ENCODE measurements at places on chromosomes 5 and 9. TPM values are rescaled to one million over a fixed set of nuclear protein-coding genes. Genes with fewer than 3 reads are reported as not detected.

The PCDHGA1 gene
- total RNA-seq, result 0.31 TPM

GRCh38 chr9:82495884-82496777 is 507.6 kb downstream of the SPATA31D1 start:
- H3K4me1 ChIP-seq, result no peaks in the 10 kb centered on the region
- no peaks in the 10 kb centered on the region for H3K36me3 ChIP-seq
- no peaks in the 10 kb centered on the region for H3K27me3 ChIP-seq
- DNase-seq, result no peak

GRCh38 chr5:31221001-31221400 is 27.5 kb downstream of the CDH6 start:
- H3K27ac ChIP-seq, result no peak overlapping the region
- DNase-seq, result peak; percentile 12
- H3K27me3 ChIP-seq, result no peaks in the 10 kb centered on the region
- peaks cover 13% of the 10 kb centered on the region for H3K4me1 ChIP-seq
- no peak overlapping the region for H3K4me3 ChIP-seq
- no peaks in the 10 kb centered on the region for H3K36me3 ChIP-seq

The HEMGN gene
- not detected for total RNA-seq

DNA sequence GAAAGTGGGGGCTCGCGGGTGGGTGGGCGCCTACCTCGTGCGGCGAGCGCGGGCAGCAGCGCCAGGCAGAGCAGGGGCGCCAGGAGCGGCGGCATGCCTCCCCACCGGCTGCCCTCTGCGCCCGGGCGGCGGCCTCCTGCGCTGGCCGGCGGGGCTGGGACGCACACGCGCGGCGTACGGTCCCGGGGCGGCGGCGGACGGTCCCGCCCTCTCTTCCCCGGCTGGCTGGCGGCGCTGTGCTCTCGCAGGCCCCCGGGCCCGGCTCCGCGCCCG is 220 bp downstream of the NOTCH1 start:
- peak overlapping the region; percentile 65 for H3K4me3 ChIP-seq
- DNase-seq, result no peak
- H3K27ac ChIP-seq, result no peak overlapping the region
- H3K36me3 ChIP-seq, result no peaks in the 10 kb centered on the region
- H3K4me1 ChIP-seq, result peaks cover 36% of the 10 kb centered on the region

- no peak overlapping the region for H3K4me3 ChIP-seq
- no peaks in the 10 kb centered on the region for H3K27me3 ChIP-seq
- H3K36me3 ChIP-seq, result no peaks in the 10 kb centered on the region
- H3K27ac ChIP-seq, result no peak overlapping the region
Measured at GRCh38 chr9:128085943-128086342, 17.9 kb downstream of the SLC25A25 start.

The KCNIP1 gene
- not detected for total RNA-seq

GRCh38 chr5:171841984-171842776 is 56.6 kb downstream of the SMIM23 start:
- no peak overlapping the region for H3K4me3 ChIP-seq
- no peak for DNase-seq
- no peaks in the 10 kb centered on the region for H3K36me3 ChIP-seq
- no peaks in the 10 kb centered on the region for H3K4me1 ChIP-seq
- no peak overlapping the region for H3K27ac ChIP-seq
- no peaks in the 10 kb centered on the region for H3K27me3 ChIP-seq

- no peaks in the 10 kb centered on the region for H3K36me3 ChIP-seq
- no peak overlapping the region for H3K27ac ChIP-seq
- peaks cover 57% of the 10 kb centered on the region for H3K4me1 ChIP-seq
- H3K27me3 ChIP-seq, result peaks cover 2% of the 10 kb centered on the region
Measured at GRCh38 chr9:134205672-134206310, 41.4 kb upstream of the RNU6ATAC start.

- H3K36me3 ChIP-seq, result no peaks in the 10 kb centered on the region
- DNase-seq, result no peak
- no peak overlapping the region for H3K4me3 ChIP-seq
- H3K27me3 ChIP-seq, result no peaks in the 10 kb centered on the region
- H3K27ac ChIP-seq, result no peak overlapping the region
- H3K4me1 ChIP-seq, result peaks cover 49% of the 10 kb centered on the region
Measured at GRCh38 chr5:149140197-149141002, 893 bp upstream of the ABLIM3 start.

The INSL4 gene
- not detected for total RNA-seq

The SUSD3 gene
- total RNA-seq, result 6.0 TPM

- peak overlapping the region; percentile 79 for H3K27ac ChIP-seq
- H3K36me3 ChIP-seq, result no peaks in the 10 kb centered on the region
- H3K4me1 ChIP-seq, result peaks cover 51% of the 10 kb centered on the region
- H3K27me3 ChIP-seq, result no peaks in the 10 kb centered on the region
- DNase-seq, result no peak
- H3K4me3 ChIP-seq, result peak overlapping the region; percentile 55
Measured at GRCh38 chr9:95773053-95773418, 102.5 kb upstream of the ERCC6L2 start.

The SLC36A3 gene
- not detected for total RNA-seq

DNA sequence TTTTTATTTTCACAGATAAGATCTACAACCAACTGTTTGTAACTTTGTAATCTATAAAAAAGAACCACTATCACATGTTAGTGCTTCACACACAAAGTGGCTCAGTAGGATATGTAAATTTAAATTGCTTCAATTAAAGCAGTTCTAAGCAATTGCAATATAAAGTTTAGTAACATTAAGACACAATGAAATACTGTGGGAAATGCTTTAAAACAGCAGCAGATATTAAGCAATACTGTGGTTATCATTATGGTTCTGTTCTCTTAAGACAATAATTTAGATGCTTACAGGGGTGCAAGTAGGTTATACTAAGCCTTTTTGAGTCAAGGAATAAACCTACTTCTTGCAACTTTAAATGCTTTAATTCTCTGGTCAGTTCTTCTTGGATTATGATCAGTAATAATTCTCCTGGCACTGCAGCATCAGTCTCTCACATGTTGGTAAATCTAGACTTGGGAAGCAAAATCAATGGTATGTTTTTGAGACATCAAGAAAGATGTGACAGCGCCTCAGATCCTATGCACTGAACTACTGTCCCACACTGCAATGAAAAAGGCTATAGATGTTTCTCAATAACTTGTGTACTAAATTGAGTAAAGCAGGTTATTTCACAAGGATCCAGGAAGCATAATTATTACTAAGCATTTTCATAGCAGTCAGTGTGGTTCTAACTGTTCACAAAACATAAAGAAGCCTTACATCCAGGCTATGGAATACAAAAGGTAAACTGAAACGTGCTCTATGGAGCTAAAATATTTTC is 338.7 kb upstream of the PDE4D start:
- peaks cover 5% of the 10 kb centered on the region for H3K4me1 ChIP-seq
- DNase-seq, result no peak
- no peaks in the 10 kb centered on the region for H3K27me3 ChIP-seq
- H3K27ac ChIP-seq, result no peak overlapping the region
- no peak overlapping the region for H3K4me3 ChIP-seq

GRCh38 chr5:7250611-7251010 is 145.3 kb upstream of the ADCY2 start:
- no peak overlapping the region for H3K27ac ChIP-seq
- no peak overlapping the region for H3K4me3 ChIP-seq
- H3K4me1 ChIP-seq, result no peaks in the 10 kb centered on the region
- DNase-seq, result no peak

DNA sequence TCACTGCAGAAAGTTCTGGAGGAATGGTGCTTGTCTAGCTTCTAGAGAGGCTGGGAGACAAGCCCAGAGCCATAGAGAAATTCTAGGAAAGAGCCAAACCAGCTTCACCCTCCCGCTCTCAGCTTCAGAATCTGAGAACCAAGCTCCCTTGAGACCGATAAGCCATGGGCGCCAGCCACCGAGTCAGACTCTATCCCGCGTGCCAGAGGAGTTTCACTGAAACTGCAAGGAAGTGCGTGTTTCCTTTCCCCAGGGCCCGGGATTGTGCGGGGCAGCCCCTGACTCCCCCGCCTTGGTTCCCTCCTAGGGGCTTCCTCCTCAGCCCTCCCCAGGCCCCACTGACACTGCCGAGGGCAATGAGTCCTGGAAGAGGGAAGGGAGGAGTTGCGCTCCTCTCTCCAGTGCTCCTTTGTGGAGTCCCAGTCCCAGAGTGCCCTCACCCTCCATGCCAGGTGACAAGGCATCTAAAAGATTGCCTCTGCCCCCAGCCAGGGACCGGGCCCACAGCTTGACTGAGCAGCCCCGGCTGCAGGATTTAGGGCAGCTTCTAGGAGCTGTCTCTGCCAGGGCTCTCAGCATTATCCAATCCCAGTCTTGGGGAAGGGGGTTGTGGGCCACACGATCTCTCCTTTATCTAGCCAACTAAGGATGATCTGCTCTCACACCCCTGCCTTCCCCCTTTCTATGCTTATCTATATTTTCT is 18.4 kb upstream of the TCF7 start:
- no peak overlapping the region for H3K27ac ChIP-seq
- peaks cover 95% of the 10 kb centered on the region for H3K4me1 ChIP-seq
- no peaks in the 10 kb centered on the region for H3K36me3 ChIP-seq
- DNase-seq, result no peak
- no peak overlapping the region for H3K4me3 ChIP-seq

DNA sequence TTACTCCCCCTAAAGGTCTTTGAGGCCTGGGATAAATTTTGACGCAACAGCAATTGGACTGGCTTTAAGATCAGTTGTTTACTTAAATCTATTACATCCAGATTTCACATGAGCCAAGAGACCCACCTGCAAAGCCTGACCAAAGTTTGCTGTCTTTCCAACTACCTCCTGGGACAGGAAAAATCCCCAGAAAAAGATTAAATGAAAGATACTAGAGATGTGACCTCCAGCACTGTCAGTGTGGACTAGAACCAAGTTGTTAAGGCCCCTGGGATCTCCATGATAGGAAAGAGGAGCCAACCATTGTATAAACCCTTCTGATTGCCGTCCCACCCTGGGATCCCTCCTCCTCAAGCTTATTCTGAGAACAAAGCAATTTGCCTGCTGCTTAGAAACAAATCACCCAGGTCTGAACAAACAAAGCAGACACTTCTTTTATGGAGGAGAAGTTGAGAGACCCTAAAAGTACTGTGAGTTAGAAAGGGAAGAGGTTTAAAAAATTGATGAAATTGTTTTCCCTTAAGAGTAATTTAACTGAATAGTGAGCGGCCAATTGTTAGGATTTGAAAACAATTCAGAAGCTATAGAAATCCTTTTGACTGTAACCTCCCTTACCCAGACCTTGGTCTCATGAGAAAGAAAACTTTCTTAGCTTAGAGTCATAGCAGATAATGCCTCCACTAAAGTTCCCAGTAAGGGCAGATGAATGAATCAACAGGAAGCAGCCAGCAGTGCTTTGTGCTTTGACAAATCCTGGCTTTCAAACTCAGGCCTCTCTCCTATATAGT is 255.2 kb downstream of the TMEM167A start:
- no peaks in the 10 kb centered on the region for H3K4me1 ChIP-seq
- peaks cover 4% of the 10 kb centered on the region for H3K27me3 ChIP-seq
- no peak overlapping the region for H3K27ac ChIP-seq

The SPATA31A3 gene
- not detected for total RNA-seq

The DMRT3 gene
- not detected for total RNA-seq

DNA sequence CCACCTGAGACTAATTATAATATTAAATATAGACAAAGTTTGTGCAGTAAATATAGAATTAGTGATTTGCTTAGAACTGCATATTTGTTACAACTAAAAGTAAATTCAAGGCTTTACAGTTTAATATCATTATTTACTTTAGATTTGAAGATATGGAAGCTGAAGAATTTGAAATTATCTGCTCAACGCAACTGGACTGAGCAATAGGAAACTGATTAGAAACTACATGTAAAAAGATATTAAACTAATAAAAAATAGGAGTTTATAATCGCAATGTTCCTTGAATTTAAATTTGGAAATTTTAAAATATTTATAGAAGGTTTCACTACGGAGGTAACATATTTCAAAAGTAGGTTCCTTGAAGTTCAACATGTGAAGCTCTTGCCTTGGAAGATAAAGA is 55.2 kb downstream of the CDH10 start:
- no peaks in the 10 kb centered on the region for H3K27me3 ChIP-seq
- no peaks in the 10 kb centered on the region for H3K36me3 ChIP-seq
- no peak overlapping the region for H3K27ac ChIP-seq
- H3K4me3 ChIP-seq, result no peak overlapping the region

DNA sequence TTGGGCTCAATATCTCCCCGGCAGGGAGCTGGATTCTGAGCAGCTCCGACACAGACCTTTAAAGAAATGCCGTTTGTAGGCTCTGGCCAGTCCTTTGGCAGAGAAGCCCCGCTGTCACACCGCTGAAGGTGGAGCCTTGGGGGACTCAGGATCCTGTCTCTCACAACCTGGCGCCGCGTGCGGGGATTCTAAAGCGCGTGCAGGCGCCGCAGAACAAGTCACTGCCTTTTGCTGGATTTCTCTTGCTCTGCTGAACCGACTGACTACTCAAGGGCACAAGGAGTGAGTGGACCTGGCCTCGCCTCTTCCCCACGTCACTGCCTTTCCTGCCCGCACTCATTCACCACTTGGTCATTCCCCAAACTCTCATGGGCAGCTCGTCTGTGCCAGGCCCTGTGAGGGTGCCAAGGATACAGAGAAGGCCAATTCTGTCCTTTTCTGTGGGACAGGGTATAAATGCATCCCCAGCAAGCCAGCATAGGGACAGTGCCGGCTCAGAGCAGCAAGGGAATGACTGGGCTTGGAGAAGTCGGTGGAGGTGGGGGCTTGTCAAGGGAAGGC is 69.3 kb downstream of the CRB2 start:
- DNase-seq, result no peak
- peaks cover 47% of the 10 kb centered on the region for H3K36me3 ChIP-seq
- H3K27me3 ChIP-seq, result no peaks in the 10 kb centered on the region
- H3K4me3 ChIP-seq, result no peak overlapping the region
- no peaks in the 10 kb centered on the region for H3K4me1 ChIP-seq
- H3K27ac ChIP-seq, result no peak overlapping the region

- peaks cover 19% of the 10 kb centered on the region for H3K4me1 ChIP-seq
- no peak for DNase-seq
- no peaks in the 10 kb centered on the region for H3K27me3 ChIP-seq
Measured at GRCh38 chr9:122815544-122815943, 12.8 kb downstream of the PDCL start.

GRCh38 chr5:1111241-1111726 is 579 bp downstream of the SLC12A7 start:
- peak overlapping the region; percentile 46 for H3K27ac ChIP-seq
- H3K36me3 ChIP-seq, result no peaks in the 10 kb centered on the region
- H3K27me3 ChIP-seq, result peaks cover 38% of the 10 kb centered on the region

DNA sequence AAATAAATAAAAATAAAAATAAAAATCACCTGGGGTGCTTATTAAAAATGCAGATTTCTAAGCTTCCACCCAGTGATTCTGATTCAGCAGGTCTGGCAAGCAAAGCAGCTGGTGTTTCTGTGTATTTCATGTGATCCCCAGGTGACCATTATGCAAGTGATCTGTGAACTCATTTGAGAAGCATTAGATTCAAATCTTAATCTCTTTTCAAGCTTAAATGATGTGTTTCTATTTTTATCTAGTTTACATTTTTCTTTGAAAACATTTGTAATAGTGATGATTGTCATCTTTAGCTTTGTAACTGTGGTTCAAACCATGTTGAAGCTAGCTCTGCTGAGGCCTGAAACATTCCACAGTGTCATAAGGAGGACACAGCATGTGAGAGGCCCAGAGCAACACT is 804.8 kb upstream of the ZNF608 start:
- H3K27me3 ChIP-seq, result no peaks in the 10 kb centered on the region
- no peak overlapping the region for H3K27ac ChIP-seq
- no peak for DNase-seq
- no peaks in the 10 kb centered on the region for H3K36me3 ChIP-seq

- peaks cover 1% of the 10 kb centered on the region for H3K27me3 ChIP-seq
- no peak overlapping the region for H3K4me3 ChIP-seq
- no peaks in the 10 kb centered on the region for H3K4me1 ChIP-seq
- H3K27ac ChIP-seq, result no peak overlapping the region
- no peak for DNase-seq
- H3K36me3 ChIP-seq, result no peaks in the 10 kb centered on the region
Measured at GRCh38 chr5:180339583-180340183, 13.5 kb downstream of the GFPT2 start.

The ACOT12 gene
- total RNA-seq, result not detected

- H3K27ac ChIP-seq, result no peak overlapping the region
- no peaks in the 10 kb centered on the region for H3K36me3 ChIP-seq
- peak; percentile 49 for DNase-seq
- H3K27me3 ChIP-seq, result no peaks in the 10 kb centered on the region
Measured at GRCh38 chr5:57779383-57780223, 297.0 kb upstream of the ACTBL2 start.
